ENCODE measurements at places on chromosomes 3 and 15.

GRCh38 chr3:40054568-40055222 lies 245.3 kb downstream of the MYRIP start:
- no peak for DNase-seq

DNA sequence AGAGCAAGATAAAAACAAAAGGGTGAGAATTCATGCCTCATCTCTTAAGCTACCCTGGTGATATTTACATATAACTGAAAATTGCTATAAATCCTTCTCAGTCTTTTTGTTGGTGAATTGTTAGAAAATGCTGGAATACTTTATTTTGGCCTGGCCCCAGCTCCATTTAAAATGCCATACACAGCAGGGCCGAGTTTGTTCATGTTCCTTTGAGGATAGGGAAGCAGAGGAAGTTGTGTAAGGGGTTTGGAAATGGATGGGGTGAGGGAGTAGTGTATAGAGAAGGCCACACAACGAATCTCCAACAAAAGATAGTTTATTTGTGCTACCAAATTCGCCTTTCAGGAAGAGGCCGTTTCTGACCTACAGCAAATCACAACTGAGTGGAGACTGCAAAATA lies 78.6 kb upstream of the ADAMTS9 start:
- no peak for DNase-seq

DNA sequence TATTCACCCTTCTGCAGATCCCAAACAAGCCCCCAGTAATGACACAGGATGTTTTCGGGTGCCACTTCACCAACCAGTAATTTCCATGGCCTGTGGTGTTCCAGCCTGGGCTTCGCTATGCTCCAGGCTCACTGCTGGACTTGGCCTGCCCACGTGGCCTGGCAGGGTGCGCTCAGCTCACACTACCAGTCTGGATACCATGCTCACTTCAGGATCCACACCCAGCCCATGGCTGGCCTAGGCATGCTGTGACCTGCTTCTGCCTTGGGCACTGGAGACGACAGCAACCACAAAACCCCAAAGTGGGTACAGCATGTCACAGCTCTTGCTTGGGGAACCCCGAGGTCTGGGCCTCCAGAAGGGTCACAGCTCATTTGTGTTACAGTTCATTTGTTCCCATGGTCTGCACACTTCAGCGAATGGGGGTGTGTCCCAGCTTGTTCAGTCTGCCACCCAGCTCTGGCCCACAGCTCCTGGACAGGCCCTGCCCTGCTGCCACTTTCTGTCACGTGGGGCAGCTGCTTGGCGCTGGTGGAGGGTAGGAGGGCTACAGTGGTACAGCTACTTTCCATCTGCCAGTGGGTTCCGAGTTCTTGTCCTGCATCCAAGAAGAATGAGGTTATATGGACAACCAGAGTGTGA lies 650.8 kb downstream of the MCTP2 start:
- DNase-seq: no peak

DNA sequence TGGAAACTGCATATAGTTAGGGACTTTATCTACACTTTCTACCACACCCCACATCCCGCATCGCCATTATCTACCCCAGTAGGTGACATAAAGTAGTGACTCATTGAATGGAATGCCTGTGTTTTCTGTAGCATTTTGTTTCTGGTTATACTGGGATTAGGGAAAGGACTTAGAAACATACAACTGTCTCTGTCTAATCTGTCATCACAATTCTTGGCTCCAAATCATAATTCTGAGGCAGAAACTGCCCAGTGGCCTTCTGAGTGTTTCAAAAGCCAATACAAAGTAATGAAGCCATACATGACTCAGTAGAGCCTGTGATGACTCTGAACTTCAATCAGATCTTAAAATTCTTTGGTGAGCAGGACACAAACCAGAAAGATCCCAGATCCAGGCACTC lies 115.7 kb upstream of the CHRM5 start:
- no peak for DNase-seq

GRCh38 chr3:16460886-16461285 lies 52.6 kb downstream of the RFTN1 start:
- no peak for DNase-seq

DNA sequence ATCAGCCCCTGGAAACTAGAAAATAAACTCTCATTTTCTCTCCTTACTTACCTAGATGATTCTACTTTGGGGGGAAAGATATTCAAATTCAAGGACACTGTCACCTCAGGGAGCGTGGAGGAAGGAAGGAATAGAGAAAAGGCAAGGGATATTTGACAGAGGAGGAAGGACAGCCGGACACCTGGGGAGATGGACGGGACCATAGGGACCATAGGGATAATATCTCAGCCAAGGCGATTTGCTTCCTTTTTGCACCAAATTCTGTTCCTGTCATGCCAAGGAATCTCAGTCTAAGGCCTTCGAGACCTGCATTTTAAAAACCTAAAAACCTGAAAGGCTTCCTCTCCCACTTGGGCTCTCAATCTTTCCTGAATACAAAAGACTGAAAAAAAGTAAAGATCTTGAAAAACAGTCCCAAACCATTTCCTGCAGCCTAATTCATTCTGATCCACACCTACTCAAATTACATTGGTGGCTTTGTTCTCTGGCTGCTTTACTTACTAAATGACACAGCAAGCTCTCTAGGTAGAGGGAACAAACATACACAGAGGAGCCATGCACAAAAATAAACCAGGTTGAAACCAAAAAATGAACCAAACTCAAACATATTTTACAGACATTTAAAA lies 73.9 kb upstream of the SLC24A5 start:
- DNase-seq: no peak

DNA sequence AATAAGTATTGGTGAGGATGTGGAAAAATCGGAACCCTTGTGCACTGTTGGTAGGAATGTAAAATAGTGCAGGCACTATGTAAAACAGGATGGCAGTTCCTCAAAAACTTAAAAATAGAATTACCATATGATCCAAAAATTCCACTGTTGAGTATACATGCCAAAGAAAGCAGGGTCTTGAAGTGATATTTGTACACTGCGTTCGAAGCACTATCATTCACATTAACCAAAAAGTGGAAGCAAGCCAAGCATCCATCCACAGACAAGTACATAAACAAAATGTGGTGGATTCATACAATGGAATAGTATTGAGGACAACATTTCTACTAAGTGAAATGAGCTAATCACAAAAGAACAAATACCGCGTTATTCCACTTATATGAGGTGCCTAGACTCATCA lies 200.7 kb downstream of the TJP1 start:
- DNase-seq: no peak

All from thymus (tissue), 14 donors.